Posterior vena cava (tissue), 2 donors: ENCODE measurements at places on chromosomes 2 and 18. TPM values are rescaled to one million over a fixed set of nuclear protein-coding genes. Genes with fewer than 3 reads are reported as not detected.

Gene AQP12B
- 0.19 TPM for total RNA-seq

Gene CARF
- 12.4 TPM for total RNA-seq

Gene BMP10
- not detected for total RNA-seq

Gene NR4A2
- 15.5 TPM for total RNA-seq

Gene HOXD10
- total RNA-seq, result 1.6 TPM

- DNase-seq, result no peak
Observed at GRCh38 chr18:57995331-57995730, 48.7 kb upstream of the NEDD4L start.

DNA sequence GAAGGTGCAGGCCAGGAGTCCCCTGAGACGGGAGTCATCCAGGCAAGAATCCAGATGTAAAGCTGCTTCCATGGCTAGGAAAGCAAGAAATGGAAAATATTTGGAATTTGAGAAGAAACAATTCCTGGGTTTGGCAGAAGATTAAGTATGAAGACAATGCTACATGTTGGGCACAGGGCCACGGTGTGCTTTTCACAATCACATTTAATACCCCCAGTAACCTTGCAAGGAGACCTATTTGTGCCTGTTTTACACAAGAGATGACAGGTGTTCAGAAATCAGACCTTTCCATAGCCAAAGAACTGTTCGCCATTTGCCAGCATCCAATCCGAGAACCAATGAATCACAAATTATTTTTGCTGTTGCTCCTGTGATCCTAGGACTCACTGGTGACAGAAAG, 50.5 kb downstream of the KCTD1 start:
- no peak for DNase-seq

Gene SERPINB3
- not detected for total RNA-seq

GRCh38 chr2:36650031-36650829, 46.3 kb upstream of the VIT start:
- no peak for DNase-seq

GRCh38 chr18:48805826-48806535, 144.8 kb downstream of the SMAD7 start:
- DNase-seq, result no peak

Gene KLHL30
- total RNA-seq, result 9.6 TPM

DNA sequence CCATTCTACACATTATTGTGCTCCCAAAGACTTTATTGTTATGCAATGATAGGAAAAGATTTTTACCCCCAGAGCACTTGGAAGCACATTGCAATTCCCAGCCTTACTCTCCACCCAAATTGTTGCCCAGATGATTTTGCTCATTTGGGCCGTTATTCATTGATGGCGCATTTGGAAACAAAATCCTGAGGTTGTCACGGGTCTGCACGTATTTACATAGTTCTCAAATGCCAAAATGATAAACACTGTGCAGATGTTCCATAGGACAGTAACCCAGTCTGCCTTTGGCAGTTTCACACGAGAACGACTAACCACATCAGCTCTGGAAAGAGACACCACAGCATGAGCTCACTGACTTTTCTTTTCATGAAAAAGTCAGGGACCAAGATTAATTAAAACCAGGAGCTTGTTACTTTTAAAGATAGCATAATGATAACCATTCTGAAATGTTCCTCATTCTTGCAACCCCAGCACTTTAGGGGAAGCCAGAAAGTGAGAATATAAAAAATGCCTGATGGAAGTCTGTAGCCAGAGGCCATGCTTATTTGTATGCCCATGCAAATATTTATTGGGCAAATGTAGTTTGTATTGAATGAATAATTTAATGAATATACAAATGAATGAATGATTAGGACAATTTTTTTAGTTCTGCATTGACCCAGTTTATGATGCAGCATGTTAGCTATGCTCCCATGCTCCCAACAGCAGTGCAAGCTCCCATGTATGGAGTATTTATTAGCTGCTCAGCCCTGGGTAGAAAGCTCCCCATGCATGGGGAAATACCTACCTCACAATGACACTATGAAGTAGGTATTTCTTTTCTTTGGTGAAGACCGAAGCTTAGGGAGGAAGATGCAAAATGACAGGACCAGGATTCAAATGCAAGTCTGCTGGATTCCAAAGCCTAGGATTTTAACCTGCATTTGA, 84.6 kb downstream of the MAIP1 start:
- no peak for DNase-seq
